ENCODE measurements at places on chromosomes 1 and 21.
A peak's percentile ranks its signal among the peaks of the same experiment; 100 is the strongest.

GRCh38 chr1:63663301-63663700 lies 70.1 kb downstream of the PGM1 start:
- no peak for DNase-seq

DNA sequence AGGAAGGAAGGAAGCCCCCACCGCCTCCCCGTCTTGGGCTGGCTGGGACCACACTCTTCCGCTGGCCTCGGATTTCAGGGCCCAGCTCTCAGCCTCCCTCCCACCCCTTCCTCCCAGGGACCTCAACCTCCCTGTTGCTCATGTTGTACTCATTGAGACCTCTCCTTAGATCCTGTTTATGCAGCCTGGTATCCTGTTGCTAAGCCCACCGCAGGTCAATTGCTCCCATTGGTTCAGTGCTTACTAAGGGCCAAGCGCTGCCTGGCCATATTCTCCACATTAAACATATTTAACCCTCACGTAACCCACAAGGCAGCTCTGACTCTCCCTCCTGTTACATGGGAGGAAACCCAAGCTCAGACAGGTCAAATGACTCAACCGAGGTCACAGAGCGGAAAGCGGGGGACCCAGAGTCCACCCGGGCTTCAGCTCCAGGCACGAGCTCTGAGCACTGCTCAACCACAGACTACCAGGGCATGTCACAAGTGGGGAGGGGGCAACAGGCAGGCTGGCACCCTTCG lies 23.2 kb upstream of the H6PD start:
- DNase-seq, result no peak

DNA sequence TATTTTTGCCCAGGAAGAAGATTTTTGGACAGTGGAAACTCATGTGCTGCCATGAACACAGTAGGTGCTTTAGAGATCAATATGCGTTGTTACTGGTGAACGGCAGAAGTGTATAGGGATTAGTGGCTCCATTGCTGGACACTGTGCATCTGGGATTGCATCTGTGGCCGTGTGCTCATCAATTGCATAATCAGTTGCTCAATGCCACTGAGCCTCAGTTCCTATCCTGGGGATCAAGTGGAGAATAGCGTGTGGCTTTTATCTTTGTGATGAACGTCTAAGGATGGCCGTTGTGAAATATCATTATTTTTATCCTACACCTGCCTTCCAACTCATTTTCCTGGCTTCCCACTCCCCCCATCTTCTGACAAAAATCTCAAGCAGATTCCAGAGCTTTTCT lies 5.4 kb downstream of the TNN start:
- DNase-seq, result no peak

GRCh38 chr1:165383599-165384405 lies 27.3 kb upstream of the LMX1A start:
- no peak for DNase-seq

- peak; percentile 53 for DNase-seq
Observed at GRCh38 chr1:172727956-172728603, 69.2 kb downstream of the FASLG start.

DNA sequence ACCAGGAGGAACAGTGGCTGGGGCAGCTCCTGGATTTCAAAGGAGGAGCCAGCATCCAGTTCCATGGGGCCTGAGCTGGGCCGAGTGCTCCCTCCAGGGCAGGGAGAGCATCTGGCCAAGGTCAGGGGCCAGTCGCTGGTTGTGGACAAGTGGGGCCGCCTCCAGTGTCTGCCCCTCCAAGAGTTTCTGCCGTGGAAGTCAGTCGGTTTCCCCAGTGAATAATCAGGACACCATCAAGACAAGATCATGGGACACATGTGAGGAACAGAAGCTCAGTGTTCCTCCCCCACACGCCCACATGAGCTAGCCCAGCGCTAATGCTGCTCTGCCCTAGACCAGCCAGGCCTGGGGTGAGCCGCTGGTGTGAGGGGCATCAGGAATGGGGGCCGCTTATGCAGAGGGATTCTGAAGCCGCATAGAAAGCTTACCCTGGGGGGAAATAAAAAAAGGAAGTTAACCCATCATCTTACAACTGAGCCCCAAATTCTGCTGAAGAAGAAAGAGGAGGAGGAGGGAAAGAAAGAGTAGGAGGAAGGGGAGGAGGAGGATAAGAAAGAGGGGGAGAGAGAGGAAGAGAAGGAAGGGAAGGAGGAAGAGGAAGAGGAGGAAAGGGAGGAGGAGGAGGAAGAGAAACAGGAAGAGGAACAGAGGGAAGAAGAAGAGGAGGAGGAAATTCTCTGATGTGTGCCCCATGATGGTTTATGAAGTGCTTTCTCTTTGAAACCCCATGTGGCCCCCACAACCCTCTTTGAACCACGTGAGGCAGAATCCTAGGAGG lies 198.4 kb downstream of the MATN1 start:
- no peak for DNase-seq

GRCh38 chr1:220067269-220068204 lies 21.2 kb upstream of the EPRS1 start:
- DNase-seq, result no peak

DNA sequence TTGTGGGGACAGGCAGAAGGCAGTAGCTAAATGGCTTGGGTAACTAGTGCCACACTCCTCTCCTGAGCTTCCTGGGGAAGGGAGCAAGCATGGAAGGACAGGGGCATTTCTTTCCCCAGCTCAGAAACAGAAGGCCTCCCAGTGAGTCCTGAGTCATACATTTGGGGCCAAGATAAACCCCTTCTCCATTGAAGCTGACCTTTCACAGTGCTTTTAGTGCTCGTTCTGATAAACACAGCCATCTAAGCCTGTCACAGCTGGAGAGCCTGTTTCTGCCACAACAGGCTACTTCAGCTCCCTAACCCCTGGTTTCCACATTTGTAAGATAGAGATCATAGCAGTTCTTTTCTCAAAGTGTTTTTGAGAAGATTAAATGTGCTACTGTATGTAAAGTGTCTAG lies 374.0 kb downstream of the LMX1A start:
- no peak for DNase-seq

GRCh38 chr21:28801906-28802305 lies 190.8 kb downstream of the LTN1 start:
- DNase-seq, result no peak

DNA sequence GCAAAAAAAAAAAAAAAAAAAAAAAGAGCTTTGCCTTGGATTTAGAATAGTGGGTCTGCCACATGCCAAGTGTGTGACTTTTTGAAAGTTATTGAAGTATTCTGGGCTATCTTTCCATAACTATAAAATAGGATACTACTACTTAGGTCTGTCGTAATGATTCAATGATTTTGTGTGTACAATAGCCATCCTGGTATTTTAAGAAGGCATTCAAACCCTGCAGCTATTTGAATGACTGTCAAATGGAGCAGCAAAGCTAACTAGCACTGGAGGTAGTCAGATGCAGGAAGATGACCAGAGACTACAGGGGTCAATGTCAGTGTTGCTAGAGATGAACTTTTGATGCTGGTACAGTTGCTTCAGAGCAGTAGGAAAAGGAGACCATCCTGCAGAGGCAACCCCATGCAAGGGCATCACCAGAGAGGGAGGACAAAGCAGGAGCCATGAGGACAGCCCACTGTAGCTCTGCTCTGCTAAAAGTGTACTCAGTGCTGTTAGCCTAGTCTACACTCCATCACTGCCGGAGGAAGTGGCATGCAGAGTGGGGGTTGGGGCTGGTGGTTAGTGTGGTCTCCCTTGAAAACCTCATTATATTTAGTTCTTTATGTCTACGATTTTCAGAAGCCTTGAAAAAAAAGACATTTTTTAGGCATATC lies 29.0 kb downstream of the DUSP10 start:
- peak; percentile 55 for DNase-seq

GRCh38 chr1:11147197-11147770 lies 41.9 kb upstream of the ANGPTL7 start:
- DNase-seq, result no peak

- DNase-seq, result no peak
Observed at GRCh38 chr1:212671342-212672031, 28.2 kb downstream of the BATF3 start.

DNA sequence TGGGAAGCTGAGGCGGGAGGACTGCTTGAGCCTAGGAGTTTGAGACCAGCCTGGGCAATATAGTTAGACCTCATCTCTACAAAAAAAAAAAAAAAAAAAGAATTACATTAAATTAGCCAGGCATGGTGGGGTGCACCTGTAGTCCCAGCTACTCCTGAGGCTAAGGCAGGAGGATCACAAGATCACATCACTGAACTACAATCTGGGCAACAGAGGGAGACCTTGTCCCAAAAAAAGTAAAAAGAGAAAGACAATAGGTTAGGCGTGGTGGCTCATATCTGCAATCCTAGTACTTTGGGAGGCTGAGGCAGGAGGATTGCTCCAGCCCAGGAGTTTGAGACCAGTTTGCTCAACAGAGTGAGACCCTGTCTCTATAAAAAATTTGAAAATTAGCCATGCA lies 130.3 kb downstream of the TIAM1 start:
- no peak for DNase-seq

DNA sequence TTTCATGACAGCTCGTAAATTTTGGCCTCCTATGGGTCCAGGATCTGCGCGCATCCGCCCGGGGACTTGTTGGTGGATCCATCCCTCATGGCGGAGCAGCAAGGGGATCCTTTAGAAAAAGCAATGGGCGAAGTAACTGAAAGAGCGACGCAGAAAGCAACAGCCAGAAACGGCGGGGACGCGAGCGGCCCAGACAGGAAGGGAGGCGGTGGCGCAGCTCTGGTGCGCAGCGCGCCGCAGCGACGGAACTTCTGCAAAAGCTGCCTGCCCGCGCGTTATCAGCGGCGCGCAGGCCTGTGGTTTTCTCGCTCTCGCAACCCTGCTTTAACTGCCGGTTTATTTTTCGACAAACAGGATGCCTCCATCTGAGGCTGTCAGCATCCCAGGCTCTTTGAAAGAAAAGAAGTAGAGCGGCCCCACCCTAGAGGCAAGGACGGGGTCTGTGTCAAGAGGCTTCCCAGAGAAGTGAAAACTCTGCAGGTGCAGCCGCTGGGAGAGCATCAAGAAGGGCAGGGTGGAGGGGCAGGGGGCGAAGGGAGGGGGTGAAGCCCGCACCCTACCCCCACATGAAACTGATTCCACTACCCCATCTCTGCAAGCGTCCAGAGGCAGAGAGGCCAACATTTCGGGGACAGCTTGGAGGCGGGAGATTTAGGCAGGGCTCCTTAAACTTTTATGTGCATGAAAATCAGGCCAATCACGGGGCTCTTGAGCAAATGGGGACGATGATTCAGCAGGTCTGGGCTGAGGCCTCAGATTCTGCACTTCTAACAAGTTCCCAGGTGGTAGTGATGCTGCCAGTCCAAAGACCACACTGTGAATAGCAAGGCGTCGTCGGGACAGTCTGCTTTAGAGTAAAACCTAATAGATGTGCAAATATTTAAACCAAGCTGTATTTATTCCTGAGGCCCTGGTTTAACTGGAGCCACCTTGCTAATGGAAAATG lies 22.2 kb downstream of the RUNX1 start:
- peak; percentile 72 for DNase-seq

- DNase-seq, result no peak
Observed at GRCh38 chr1:115647047-115647446, 5.3 kb downstream of the VANGL1 start.

- DNase-seq, result no peak
Observed at GRCh38 chr1:200740571-200741208, 2.0 kb downstream of the CAMSAP2 start.

DNA sequence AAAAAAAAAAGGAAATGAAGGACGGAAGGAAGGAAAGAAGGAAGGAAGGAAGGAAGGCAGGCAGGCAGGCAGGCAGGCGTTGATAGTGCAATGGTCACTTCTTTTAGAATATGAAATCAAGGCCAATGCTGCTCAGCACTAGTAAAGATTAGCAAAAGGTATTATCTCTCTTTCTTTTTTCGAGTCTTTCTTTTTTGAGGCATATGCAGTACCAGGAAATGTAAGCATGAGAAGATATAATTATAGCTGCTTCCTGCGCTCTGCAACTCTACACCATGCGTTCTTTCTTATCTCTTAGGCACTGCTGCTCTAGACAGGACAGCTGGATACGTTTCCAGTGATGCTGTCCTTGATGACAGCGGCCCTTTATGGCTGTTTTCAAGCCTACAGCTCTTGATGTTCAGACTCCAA lies 1512.5 kb upstream of the B3GALT2 start:
- DNase-seq, result no peak

- no peak for DNase-seq
Observed at GRCh38 chr1:85282424-85282823, 6.0 kb upstream of the BCL10 start.
